ENCODE measurements at places on chromosomes 6 and 20.
A peak's percentile ranks its signal among the peaks of the same experiment; 100 is the strongest.

DNA sequence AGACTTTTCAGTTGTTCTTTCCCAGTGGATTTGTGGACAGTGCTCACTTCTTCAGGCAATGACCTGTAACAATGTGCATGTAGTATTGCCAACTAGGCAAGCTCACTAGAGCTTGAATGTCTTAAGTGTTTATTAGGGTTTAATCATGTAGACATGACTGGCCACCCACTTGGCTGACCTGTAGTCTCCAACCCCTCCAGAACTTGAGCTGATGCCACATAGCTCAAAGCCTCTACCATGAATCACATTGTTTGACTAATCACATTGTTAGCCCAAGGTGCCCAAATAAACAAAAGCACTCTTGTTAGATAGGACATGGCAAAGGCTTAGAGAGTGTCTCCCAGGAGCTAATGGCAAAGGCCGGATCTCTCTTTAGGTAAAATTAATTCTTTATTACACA, 272.7 kb downstream of the GRIK2 start:
- DNase-seq: peak; percentile 25

- peak; percentile 18 for DNase-seq
Measured at GRCh38 chr6:119241111-119241465, 108.5 kb downstream of the MAN1A1 start.

- no peak for DNase-seq
Measured at GRCh38 chr20:3167738-3168078, 5.6 kb downstream of the LZTS3 start.

GRCh38 chr6:143241111-143241510, 180.4 kb downstream of the AIG1 start:
- no peak for DNase-seq

DNA sequence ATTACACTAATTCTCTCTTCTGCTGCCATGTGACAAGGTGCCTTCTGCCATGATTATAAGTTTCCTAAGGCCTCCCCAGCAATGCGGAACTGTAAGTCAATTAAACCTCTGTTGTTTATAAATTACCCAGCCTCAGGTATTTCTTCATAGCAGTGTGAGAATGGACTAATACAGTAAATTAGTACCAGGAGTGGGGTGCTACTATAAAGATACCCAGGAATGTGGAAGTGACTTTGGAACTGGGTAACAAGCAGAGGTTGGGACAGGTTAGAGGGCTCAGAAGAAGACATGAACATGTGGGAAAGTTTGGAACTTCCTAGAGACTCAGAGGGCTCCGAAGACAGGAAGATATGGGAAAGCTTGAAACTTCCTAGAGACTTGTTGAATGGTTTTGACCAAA, 34.8 kb downstream of the MICA start:
- DNase-seq: no peak

DNA sequence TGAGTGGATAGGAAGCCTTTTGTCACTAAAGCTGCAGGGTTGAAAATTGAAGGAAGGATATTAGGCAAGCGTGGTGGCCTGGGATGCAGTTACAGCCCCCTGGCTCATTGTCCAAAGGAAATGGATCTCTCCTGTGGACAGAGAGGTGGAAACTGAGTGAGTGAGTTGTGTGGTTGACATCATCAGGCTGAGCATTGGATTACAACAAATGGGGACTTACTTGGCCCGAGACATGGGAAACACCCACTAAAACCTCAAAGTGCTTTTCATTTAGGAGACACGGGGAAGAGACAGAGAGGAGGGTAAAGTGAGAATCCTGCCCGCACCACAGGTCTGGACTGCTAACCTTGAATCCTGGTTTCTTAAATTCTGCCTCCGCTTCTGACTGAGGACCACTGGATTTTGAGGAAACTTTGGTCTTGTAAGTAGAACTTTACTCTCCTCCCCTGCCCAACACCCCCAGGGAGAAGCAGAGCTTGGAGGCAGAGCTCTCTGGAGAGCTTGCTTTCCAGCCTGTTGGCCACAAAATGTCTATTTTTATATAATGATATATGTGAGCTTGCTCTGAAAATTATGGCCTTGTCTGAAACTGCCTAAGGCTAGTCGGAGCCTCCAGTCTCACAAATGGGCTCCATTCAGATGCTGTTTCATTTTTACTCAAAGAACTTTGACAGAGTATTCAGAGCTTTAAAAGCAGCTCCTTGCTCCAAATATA, at the start of gene PKIG:
PKIG (plus strand) TSS at position 269 of the 715 bp plus-strand sequence. CDS start 31,978 bp downstream, outside the sequence.
- peak; percentile 55 for DNase-seq

GRCh38 chr6:89596056-89596455, 42.5 kb downstream of the LYRM2 start:
- no peak for DNase-seq

- DNase-seq: no peak
Measured at GRCh38 chr6:155493026-155493693, 37.5 kb upstream of the NOX3 start.

- DNase-seq: no peak
Measured at GRCh38 chr20:45969712-45970634, 2.0 kb downstream of the ZNF335 start.

GRCh38 chr6:121055572-121056163, 278.6 kb downstream of the TBC1D32 start:
- peak; percentile 3 for DNase-seq

GRCh38 chr20:24720957-24721356, 228.1 kb upstream of the CST7 start:
- no peak for DNase-seq

GRCh38 chr6:127100510-127101140, 17.8 kb upstream of the RSPO3 start:
- DNase-seq: no peak

- DNase-seq: no peak
Measured at GRCh38 chr6:114997813-114998292, 655.0 kb upstream of the HS3ST5 start.

- no peak for DNase-seq
Measured at GRCh38 chr6:47343600-47343999, 33.9 kb upstream of the TNFRSF21 start.

DNA sequence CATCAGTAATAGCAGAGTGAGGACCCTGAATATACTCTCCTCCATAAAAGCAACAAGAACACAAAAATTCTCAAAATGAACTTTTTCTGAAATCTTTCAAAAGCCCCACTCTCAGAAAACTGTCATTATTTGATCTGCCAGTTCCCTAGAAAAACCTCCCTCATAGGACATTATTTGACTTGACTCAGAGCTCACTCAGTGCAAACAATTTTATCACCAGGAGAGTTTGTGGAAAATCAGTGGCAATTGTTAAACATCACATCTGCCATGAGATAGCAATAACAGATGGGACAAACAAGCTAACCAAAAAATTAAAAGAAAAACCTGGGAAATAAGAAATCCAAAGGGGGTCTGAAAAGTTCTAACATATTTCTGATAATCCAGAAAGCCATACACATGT, 100.0 kb downstream of the ATG5 start:
- no peak for DNase-seq

GRCh38 chr6:33112148-33112547, 36.4 kb downstream of the HLA-DPB1 start:
- peak; percentile 9 for DNase-seq
